ENCODE measurements at places on chromosomes 2 and 18.

DNA sequence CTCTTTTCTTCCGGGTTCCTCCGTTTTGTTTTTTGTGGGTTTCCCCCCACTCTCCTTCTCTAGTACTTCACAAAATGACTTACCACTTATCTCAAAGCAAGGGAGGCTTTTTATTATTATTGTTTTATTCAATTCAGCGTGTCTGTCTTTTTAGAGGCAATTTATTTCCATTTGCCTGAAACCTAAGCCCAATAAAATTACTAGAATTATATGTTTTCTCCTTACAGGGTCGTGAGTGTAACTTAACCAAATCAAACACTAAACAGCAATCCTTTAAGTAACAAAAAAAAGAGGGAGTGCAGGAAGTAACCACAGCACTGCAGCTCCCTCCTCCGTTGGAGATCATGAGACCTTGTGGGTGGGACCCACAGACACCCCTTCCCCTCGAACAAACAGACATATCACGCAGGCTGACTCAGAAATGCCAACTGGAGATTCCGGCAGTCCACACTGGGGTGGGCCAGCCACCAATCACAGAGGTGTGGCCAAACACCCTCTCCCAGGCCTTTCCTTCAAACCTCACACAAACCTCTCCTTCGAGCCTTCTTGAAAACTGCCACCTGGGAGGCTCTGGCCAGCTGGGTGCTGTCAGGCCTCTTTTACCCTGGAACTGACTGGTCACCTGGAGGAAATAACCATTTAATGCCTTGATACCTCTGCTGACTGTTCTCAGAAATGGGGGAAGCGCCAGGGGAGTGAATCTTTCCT lies 207.1 kb upstream of the SMAD2 start:
- no peak for DNase-seq

- no peak for DNase-seq
These were observed 88.9 kb downstream of the SOWAHC start for GRCh38 chr2:109703077-109703476.

DNA sequence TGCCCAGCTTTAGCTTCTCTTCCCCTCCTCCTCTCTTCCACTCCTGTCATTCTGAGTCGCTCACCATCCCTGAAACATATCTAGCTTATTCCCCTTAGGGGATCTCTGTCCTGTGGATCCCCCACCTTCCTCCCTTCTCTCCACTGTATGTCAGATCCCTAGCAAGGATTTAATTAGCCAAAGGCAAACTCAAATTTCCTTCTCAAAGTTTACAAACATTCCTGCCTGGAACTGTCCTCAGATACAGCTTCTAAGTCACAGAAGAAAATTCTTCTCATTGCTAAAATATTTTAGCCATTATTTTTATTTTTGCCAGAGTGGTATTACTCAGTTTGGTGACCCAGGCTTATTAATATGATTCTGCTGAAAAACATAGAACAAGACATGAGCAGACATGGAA lies 315.3 kb downstream of the CYP26B1 start:
- DNase-seq: no peak

DNA sequence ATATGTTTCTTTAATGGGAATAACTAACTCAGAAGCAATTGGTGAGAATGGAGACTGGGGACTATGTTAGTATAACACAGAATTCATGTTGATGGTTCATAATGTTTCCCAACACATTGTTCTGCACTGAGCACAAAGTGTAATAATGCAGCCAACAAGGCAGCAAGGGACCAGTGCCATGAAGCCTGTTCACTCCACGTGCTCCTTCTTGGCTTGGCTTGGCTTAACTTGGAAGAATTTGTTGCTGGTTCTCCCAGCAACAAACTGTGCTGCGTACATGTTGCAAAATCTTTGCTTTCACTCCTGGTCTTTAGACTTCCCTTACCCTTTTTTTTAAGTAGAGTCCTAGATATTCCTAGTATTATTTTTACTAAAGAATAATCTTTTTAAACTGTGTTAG lies 129.7 kb downstream of the MAP3K20 start:
- DNase-seq: no peak

- DNase-seq: no peak
These were observed 33.9 kb downstream of the INO80C start for GRCh38 chr18:35463827-35464226.
